ENCODE measurements at places on chromosomes 6 and 20. TPM values are rescaled to one million over a fixed set of nuclear protein-coding genes. Genes with fewer than 3 reads are reported as not detected.
A peak's percentile ranks its signal among the peaks of the same experiment; 100 is the strongest.

GRCh38 chr6:33205191-33206026 lies 954 bp downstream of the HSD17B8 start:
- H3K27ac ChIP-seq: peak overlapping the region; percentile 90
- peak; percentile 71 for DNase-seq
- H3K27me3 ChIP-seq: no peaks in the 10 kb centered on the region

DNA sequence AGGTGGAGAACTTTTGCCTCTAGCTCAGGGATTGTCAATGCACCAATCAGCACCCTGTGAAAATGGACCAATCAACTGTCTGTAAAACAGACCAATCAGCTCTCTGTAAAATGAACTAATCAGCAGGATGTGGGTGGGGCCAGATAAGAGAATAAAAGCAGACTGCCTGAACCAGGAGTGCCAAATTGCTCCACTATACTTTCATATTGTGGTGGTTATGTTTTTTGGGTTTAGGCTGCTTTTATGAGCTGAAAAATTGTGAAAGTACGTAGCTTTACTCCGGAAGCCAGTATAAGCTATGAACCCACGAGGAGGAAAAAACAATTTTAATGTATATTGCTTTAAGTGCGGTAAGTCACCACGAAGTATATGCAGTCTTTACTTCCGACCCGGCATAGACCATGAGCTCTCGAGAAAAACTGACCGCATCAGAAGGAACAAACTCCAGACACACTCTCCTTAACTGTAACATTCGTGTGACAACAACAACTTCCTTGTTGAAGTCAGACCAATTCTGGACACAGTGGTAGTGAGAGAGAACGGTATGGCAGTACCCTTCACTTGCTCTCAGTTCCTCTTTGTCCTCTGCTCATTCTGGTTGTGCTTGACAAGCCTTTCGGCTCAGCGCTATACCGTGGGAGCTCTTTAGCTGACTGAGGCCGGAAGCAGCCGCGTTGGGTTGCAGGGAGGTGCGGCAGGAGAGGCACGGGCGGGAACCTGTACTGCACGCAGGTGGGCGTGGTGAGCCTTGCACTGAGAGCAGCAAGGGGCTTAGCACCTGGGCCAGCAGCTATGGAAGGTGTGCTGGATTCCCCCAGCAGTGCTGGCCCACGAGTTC lies 81.9 kb upstream of the E2F3 start:
- H3K4me3 ChIP-seq: peak overlapping the region; percentile 81
- peak overlapping the region; percentile 96 for H3K27ac ChIP-seq
- H3K27me3 ChIP-seq: no peaks in the 10 kb centered on the region
- peak; percentile 83 for DNase-seq

DNA sequence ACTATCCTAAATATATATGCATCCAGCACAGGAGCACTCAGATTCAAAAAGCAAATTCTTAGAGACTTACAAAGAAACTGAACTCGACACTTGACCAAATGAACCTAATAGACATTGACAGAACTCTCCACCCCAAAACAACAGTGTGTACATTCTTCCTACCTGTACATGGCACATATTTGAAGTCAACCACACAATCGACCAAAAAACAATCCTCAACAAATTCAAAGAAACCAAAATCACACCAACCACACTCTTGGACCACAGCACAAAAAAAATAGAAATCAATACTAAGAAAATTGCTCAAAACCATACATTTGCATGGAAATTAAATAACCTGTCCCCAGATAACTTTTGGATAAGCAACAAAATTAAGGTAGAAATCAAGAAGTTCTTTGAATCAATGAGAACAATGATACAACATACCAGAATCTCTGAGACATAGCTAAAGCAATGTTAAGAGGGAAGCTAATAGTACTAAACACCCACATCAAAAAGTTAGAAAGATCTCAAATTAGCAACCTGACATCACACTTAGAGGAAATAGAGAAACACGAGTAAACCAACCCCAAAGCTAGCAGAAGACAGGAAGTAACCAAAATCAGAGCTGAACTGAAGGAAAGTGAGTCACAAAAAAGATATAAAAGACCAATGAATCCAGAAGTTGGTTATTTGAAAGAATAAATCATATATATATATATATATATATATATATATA lies 12.5 kb upstream of the TREM1 start:
- H3K27ac ChIP-seq: peak overlapping the region; percentile 91
- peaks cover 6% of the 10 kb centered on the region for H3K36me3 ChIP-seq
- no peak for DNase-seq

DNA sequence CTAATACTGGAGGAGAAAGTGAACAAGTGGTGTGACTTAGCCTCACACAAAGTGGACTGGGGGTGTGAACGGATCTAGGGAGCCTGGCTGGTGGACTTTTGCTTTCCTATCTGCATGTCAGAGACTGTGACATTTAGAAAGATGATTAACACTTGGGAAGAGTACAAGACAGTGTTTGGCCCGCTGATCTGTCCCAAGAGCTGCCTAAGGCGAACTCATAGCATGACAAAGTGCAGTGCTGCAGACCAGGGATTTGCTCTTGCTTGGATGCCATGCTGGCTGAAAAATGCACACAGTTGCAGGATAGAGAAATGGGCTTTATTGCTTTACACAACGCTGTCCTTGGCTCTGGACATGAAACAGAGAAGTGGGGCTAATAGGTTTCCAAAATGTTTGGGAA lies 386.0 kb upstream of the MAN1A1 start:
- no peak overlapping the region for H3K27ac ChIP-seq
- no peak for DNase-seq
- H3K4me1 ChIP-seq: no peaks in the 10 kb centered on the region
- H3K27me3 ChIP-seq: peaks cover 7% of the 10 kb centered on the region
- H3K36me3 ChIP-seq: no peaks in the 10 kb centered on the region

- H3K36me3 ChIP-seq: no peaks in the 10 kb centered on the region
- H3K27me3 ChIP-seq: no peaks in the 10 kb centered on the region
- no peaks in the 10 kb centered on the region for H3K4me1 ChIP-seq
- H3K4me3 ChIP-seq: no peak overlapping the region
- no peak for DNase-seq
These were observed 602.3 kb downstream of the PTPRT start for GRCh38 chr20:42587427-42587826.

DNA sequence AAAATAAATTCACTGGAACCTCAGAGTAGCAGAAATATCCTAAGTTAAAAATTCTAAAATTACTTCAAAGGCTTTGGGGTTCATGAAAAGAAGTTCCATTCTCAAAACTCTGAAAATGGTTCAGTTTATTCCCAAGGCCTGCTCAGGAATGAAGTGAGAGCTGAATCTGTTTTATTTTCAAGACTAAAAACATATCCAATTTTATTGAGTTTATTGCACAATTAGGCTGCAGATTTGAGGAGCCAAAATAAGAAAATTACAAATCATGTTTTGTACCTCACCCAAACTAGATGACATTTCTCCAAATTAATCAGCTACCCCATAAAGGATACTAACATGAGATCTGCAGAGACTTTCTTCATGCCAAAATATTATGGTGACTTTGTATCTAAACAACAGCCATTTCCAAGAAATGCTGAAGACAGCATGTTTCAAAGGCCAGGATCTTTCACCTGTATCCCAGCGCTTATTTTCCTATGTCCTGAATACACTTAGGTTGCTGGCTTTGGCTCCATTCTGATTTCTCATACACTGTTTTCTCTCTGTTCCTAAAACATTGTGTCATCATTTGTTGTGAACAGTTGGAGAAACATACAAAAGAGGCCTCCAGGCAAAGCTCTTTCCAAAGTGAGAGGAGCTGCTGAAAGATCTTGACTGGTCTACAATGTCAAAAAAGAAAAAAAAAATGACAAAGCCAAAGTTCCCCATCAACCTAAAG lies 85.7 kb upstream of the F13A1 start:
- H3K36me3 ChIP-seq: no peaks in the 10 kb centered on the region
- no peaks in the 10 kb centered on the region for H3K4me1 ChIP-seq
- H3K4me3 ChIP-seq: no peak overlapping the region
- no peak overlapping the region for H3K27ac ChIP-seq

DNA sequence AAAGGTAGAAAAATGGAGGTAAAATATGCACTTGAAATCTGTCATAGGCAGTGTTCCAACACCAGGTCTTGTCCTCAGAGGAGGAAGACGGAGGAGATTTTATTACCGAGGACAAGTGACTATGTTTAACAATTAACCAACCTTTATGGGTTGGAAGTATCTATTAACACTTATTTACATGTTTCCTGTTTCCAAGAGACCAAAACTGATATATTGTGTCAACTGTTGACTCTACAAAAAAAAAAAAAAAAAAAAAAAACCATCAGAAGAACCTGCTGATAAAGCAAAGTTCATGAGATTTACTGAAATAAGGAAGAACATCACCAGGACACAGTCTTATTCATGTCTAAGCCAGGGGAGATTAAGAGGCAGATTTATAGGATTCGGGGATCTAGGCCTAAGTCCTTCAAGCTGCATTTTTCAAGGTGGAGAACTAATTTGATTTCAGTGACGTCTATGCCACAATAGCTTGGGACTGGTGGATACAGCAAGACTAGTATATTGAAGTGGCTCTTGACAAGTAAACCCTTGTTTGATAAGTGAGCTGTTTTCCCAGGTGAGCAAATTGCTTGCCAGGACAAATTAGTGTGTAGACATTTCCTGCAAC lies 126.6 kb upstream of the NAA20 start:
- H3K4me1 ChIP-seq: no peaks in the 10 kb centered on the region
- H3K27me3 ChIP-seq: peaks cover 16% of the 10 kb centered on the region
- no peak overlapping the region for H3K27ac ChIP-seq
- no peak for DNase-seq
- no peak overlapping the region for H3K4me3 ChIP-seq

DNA sequence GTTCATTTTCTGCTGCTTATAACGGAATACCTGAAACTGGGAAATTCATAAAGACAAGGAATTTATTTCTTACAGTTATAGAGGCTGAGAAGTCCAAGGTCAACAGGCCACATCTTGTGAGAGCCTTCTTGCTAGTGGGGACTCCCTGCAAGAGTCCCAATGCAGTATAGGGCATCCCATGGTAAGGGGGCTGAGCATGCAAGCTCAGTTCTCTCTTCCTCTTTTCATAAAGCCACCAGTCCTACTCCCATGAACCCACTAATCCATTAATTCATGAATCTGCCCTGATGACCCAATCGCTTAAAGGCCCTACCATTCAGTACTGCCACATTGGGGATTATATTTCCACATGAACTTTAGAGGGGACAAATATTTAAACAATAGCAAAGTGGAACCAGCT lies 26.5 kb downstream of the CYB5R4 start:
- DNase-seq: no peak
- peaks cover 16% of the 10 kb centered on the region for H3K4me1 ChIP-seq
- no peaks in the 10 kb centered on the region for H3K27me3 ChIP-seq

DNA sequence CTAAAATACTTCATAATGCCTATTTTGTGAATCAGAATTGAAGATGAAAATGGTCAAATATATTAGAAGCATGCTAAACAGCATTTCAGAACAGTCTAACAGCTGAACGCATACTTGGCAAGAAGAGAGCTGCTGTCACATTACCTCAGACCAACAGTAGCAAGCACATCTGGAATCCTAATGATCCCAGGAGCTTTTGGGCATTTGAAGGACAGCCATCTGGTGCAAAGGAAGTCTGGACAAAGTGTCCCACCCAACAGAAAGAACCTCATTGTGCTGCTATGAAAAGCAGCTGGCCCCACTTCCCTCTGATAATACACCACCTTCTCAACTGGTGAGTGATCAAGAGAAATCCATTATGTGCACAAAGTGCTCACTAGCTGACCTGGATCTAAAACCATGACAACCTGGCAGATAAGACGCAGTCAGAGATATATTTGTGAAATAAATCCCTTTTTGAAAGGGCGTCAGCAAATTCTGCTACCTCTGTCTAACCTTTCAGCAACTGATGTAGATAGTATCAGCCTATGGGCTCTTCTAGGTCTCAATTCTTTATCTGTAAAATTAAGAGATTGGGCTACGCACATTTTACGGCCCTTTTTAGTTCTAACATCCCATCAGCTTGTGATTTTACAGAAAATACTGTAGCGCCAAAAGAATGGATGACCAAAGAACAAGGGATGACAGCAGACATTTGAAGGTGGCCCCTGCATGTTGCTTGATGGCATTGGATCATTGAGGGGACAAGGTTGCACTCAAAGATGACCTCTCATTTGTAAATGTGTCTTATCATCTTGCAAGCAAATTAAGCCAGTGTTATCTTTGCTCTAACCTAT lies 78.7 kb downstream of the SGK1 start:
- no peaks in the 10 kb centered on the region for H3K36me3 ChIP-seq
- no peak overlapping the region for H3K4me3 ChIP-seq
- peak overlapping the region; percentile 97 for H3K27ac ChIP-seq
- peaks cover 57% of the 10 kb centered on the region for H3K4me1 ChIP-seq
- H3K27me3 ChIP-seq: no peaks in the 10 kb centered on the region
- no peak for DNase-seq

- DNase-seq: no peak
- H3K4me1 ChIP-seq: no peaks in the 10 kb centered on the region
- no peaks in the 10 kb centered on the region for H3K27me3 ChIP-seq
- H3K36me3 ChIP-seq: no peaks in the 10 kb centered on the region
These were observed 24.6 kb upstream of the ZBTB24 start for GRCh38 chr6:109507490-109508072.

PDE10A gene
- not detected for total RNA-seq

NRSN2 gene
- total RNA-seq: 3.9 TPM

RHAG gene
- not detected for total RNA-seq

CCN2 gene
- not detected for total RNA-seq

WASF1 gene
- total RNA-seq: 1.5 TPM

RSPO3 gene
- not detected for total RNA-seq

SLC17A2 gene
- 0.07 TPM for total RNA-seq
